ENCODE measurements at places on chromosomes 6 and 20. TPM values are rescaled to one million over a fixed set of nuclear protein-coding genes. Genes with fewer than 3 reads are reported as not detected.

GRCh38 chr6:1802491-1803395, 193.0 kb downstream of the FOXC1 start:
- H3K4me1 ChIP-seq, result peaks cover 36% of the 10 kb centered on the region
- no peaks in the 10 kb centered on the region for H3K36me3 ChIP-seq

- DNase-seq, result no peak
- H3K36me3 ChIP-seq, result no peaks in the 10 kb centered on the region
- H3K27ac ChIP-seq, result no peak overlapping the region
- H3K27me3 ChIP-seq, result no peaks in the 10 kb centered on the region
- no peaks in the 10 kb centered on the region for H3K4me1 ChIP-seq
These were observed 712.4 kb downstream of the EPHA7 start for GRCh38 chr6:92706976-92707375.

MUCL3 gene
- total RNA-seq, result 0.21 TPM

GRCh38 chr6:80622641-80623040, 516.2 kb downstream of the BCKDHB start:
- H3K4me1 ChIP-seq, result no peaks in the 10 kb centered on the region
- H3K27ac ChIP-seq, result no peak overlapping the region
- H3K36me3 ChIP-seq, result peaks cover 11% of the 10 kb centered on the region
- no peak for DNase-seq

GRCh38 chr6:1574083-1574761, 35.5 kb upstream of the FOXC1 start:
- H3K27me3 ChIP-seq, result no peaks in the 10 kb centered on the region
- H3K4me1 ChIP-seq, result peaks cover 32% of the 10 kb centered on the region
- DNase-seq, result no peak
- no peaks in the 10 kb centered on the region for H3K36me3 ChIP-seq
- no peak overlapping the region for H3K27ac ChIP-seq

IPCEF1 gene
- total RNA-seq, result 1.2 TPM

- H3K36me3 ChIP-seq, result no peaks in the 10 kb centered on the region
- H3K27ac ChIP-seq, result no peak overlapping the region
- H3K4me1 ChIP-seq, result no peaks in the 10 kb centered on the region
- no peak for DNase-seq
- H3K4me3 ChIP-seq, result no peak overlapping the region
These were observed 305.6 kb upstream of the MAN1A1 start for GRCh38 chr6:119655124-119655523.

GRCh38 chr6:52399511-52400312, 20.4 kb upstream of the EFHC1 start:
- no peak overlapping the region for H3K4me3 ChIP-seq
- H3K4me1 ChIP-seq, result peaks cover 27% of the 10 kb centered on the region
- DNase-seq, result peak; percentile 40

DNA sequence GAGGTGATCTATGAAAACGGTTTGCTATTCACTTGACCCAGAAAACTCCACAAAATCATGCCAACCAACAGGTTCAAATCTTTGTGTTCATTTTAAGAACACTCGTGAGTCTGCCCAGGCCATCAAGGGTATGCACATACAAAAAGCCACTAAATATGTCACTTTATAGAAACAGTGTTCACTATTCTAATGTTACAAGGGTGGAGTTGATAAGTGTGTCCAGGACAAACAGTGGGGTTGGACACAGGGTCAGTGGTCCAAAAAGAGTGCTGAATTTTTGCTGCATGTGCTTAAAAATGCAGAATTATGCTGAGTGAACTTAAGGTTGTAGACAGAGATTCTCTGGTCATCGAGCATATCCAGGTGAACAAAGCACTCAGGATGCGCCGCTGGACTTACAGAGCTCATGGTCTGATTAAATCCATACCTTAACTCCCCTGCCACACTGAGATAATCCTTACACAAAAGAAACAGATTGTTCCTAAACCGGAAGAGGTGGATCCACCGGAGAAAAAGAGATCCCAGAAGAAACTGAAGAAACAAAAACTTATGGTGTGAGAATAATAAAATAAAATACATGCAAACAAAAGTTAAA, 23.5 kb downstream of the KIAA0408 start:
- no peaks in the 10 kb centered on the region for H3K4me1 ChIP-seq
- no peak overlapping the region for H3K4me3 ChIP-seq
- H3K27me3 ChIP-seq, result no peaks in the 10 kb centered on the region
- H3K36me3 ChIP-seq, result no peaks in the 10 kb centered on the region
- DNase-seq, result no peak
- no peak overlapping the region for H3K27ac ChIP-seq
